ENCODE measurements at places on chromosomes 13 and 19.

DNA sequence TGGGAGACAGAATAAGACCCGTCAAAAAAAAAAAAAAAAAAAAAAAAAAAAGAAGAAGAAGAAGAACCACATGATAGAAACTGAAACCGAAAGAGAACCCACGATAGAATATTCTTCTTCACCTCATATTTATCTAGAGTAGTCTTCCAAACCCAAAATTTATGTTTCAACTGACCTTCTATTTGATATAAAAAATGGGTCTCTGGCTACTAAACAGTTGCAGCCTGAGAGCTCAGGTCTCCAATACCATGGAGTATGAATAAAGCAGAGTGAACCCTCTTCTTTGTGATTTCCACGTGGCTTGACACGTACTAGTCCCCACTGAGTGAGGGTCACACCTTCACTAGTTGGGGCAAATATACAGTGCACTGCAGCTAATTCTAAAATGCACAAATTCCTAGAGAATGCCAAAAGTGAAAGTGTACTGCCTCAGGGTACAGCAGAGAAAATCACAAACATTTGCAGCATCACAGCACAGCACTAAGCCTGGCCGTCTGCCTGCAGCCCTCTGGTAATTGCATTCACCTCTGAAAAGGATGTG is 30.8 kb upstream of the RFC3 start:
- DNase-seq = no peak

- no peak for DNase-seq
Measured at GRCh38 chr13:45341799-45342500, 967 bp upstream of the TPT1 start.

DNA sequence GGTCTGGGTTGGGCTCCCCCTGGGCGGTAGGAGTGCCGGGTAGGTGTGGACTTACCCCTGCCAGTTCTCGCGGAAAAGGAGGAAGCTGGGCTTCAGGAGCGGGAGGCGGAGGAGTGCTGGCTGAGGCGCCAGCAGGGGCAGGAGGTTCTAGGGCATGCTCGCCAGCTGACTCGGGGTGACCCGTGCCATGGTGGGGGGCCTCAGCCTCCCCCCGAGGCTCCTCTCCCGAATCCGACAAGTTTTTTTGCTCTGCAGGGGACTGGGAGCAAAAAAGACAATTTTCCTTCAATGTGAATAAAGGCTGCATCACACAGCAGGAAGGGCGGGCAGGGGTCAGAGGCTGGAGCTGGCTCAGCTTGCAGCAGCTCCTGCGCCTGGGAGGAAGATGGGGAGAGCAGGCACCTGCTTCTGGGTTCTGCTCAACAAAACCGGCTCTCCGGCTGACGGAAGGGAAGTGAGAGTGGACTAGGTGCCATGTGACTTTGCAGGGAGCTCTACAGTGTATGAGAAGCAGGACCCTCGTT is 26.5 kb downstream of the RANBP3 start:
- DNase-seq = no peak

GRCh38 chr19:47806435-47806834 is 2.1 kb upstream of the TPRX1 start:
- no peak for DNase-seq

- DNase-seq = no peak
Measured at GRCh38 chr13:20241593-20241992, 9.5 kb upstream of the GJB6 start.

DNA sequence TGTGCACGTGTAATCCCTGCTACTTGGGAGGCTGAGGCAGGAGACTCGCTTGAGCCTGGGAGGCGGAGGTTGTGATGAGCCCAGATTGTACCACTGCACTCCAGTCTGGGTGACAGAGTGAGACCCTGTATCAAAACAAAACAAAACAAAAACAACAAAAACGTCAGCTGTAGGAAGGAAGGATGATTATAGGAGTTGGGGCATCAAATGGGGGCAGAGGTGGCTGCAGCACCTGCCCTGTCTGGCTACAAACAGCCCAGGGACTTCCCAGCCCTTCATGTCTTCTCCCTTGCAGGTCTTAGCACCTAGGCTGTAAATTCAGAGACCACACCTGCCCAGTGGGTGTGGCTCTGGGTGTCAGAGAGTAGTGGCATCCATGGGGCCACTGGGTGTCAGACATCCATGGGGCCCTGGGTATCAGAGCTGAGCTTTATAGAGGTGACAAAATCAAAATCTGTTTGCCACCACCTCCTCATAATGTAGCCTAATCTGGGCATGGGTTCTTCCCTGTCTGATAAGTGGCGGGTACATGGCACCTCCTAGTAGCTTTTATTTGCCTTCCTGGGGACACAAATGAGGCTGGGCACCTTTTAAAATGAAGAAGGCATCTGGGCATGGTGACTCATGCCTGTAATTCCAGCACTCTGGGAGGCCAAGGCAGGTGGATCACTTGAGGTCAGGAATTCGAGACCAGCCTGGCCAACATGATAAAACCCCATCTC is 4.7 kb upstream of the B3GNT3 start:
- no peak for DNase-seq

All from activated naive CD4-positive, alpha-beta T cell treated with anti-CD3 and anti-CD28 coated beads for 36 hours (primary cell).